ENCODE measurements at places on chromosomes 4 and X.

DNA sequence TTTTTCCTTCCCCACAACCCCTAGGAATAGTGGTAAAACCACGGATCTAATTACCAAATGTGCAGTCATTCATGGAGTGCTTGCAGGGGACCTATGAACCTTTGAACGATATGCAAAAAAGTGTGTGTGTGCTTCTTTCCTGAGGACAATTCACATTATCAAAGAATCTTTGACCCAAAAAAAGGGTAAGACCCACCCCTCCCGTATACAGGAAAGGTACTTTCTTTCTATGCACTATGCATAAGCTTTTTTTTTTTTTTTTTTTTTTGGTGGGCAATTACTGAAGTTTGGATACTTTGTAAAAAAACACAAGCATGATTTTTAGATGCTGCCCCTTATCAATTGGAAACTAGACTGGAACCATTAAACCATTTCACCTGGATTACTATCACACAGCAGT lies 31.4 kb downstream of the SPRY1 start:
- no peak for DNase-seq

DNA sequence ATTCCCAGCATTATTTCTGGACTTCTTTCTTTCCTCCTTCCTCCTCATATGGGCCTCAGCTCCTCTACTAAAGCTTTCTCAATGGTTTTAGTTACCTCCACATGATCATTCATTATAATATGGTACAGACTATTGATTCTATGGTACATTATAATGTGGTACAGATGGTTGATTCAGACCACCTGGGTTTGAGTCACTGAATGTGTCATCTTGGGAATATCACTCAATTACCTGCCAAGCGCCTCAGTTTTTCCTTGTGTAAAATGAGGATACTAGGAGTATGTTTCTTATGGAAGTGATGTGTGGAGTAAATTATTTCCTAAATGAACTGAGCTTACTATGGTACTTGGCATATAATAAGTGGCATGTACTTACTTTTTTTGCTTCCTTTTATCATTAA lies 27.7 kb downstream of the SLIT2 start:
- no peak for DNase-seq

GRCh38 chr4:24274381-24274941 lies 309.9 kb downstream of the DHX15 start:
- no peak for DNase-seq

DNA sequence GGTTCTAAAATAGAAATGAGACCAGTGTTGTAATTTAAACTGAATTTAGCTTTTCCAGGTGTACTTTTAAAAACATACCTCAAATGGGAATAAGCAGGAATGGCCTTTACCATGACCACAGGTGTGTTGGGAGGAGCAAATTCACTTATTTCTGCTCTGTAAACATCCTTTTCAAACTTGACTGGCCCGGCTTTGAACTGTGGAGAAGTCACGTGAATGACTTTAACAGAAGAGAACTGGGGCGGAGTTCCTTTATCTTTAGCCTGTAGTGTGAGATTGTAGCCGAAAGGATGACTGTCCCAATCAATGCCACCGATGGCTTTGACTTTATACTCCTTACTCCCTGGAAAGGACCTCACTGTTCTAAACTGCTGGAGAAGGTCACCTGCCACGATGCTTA lies 15.1 kb downstream of the FAT1 start:
- no peak for DNase-seq
